C1 segment of cervical spinal cord (tissue), 14 donors: ENCODE measurements at places on chromosomes 2 and 18.
A peak's percentile ranks its signal among the peaks of the same experiment; 100 is the strongest.

DNA sequence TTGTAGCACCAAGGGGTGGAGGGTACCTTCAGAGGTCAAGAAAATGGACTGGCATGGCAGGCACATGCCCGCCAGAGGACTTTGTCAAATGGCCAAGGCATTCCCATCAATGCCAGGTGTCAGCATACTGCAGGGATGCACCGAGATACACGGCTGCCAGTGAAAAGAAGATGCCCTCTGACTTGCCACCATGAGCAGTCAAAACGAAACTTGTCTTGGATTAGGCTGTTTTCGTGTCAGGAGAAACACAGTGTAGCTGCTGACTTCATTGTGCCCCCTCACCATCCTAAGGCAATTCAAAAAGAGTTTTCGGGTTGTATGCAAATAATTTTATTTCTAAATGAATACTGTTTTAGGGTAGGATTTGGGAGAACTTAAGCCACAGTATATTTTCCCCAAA, 181.5 kb downstream of the NAPG start:
- no peak for DNase-seq

- no peak for DNase-seq
These were observed 180.9 kb upstream of the TWIST2 start for GRCh38 chr2:238667008-238667407.

GRCh38 chr2:11279398-11279797, 65.0 kb downstream of the ROCK2 start:
- DNase-seq, result no peak

DNA sequence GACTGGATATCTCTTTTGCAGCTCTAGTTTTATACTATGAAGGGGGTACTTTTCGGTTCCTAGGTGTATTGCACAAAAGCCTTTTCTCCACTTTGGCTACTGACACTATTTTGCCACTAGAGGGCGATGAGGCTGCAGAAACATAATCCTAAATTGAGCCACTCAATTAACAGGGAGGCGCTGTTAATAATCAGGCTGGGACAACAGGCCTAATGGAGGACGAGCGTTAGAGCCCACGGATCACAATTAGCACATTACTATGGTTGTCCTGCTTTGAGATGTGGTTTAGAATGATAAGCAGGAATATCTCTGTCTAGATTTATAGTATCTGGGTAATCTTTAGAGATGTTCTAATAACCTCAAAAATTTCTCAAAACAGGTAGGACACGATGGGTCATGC, 62.2 kb upstream of the PMAIP1 start:
- DNase-seq, result peak; percentile 1

GRCh38 chr2:121248766-121249343, 36.1 kb downstream of the TFCP2L1 start:
- no peak for DNase-seq
